ENCODE measurements at places on chromosomes 5 and 9. TPM values are rescaled to one million over a fixed set of nuclear protein-coding genes. Genes with fewer than 3 reads are reported as not detected.

- no peak for DNase-seq
Observed at GRCh38 chr5:66856041-66856805, 260.0 kb downstream of the MAST4 start.

DNA sequence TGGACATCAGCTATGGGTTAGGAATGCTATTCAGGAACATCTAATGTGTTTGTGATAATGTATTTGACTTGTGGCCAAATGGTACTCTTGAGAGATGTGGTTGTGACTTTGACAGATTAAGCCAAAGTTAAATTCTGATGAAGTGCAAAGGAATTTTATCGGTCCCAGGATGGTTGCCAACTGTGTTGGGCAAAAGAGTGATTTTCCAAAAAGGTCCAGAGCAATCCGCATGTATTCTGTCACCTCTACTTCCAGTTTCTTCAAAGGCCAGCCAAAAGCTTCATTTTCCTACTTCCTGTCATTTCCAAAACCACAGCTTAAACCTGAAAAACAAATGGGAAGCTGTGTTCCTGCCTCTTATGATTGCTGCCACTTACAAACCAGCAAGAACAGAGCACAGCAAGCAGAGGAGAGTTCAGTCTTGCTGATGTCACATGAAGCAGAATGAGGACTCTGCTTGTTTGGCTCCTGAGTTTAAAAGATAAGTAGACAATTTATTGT is 59.8 kb downstream of the MARCHF3 start:
- DNase-seq, result no peak

DNA sequence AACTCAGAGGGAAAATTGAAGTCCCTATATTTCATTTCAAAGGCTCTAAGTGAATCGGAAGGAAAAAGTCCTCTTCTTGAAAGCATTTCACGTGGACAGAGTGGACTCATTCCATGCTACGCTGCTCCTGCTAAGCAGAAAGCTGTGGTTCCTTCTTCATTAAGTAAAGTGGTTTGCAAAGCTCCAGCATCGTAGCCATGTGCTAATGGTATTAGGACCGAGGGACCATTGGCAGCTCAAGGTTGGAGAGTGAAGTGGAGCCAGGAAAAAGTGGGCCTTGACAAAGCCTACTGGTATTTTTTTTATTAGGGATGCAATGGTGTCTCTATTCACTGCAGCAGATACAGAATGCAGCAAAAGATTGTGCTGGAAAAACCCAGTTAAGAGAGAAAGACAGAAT is 16.4 kb upstream of the SEMA4D start:
- no peak for DNase-seq

- DNase-seq, result no peak
Observed at GRCh38 chr9:116323012-116323411, 169.4 kb downstream of the PAPPA start.

- DNase-seq, result no peak
Observed at GRCh38 chr5:135851186-135851914, 16.9 kb downstream of the SLC25A48 start.

DNA sequence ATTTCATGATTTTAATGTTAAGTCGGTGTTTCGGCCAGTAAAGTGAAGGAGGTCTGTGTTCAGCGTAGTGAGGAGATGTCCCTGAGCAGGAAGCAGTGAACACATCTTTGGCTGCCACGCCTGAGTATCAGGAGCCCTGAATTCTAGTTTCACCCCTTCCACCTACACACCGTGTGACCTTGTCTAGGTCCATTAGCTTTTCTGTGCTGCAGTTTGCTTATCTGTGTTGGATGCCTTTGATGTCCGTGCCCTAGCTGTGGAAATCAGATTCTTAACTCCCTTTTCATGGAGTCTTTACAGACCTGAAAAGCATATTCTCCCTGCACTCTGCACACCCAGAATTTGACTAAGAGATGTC is 601 bp downstream of the FBXO38 start:
- no peak for DNase-seq

DNA sequence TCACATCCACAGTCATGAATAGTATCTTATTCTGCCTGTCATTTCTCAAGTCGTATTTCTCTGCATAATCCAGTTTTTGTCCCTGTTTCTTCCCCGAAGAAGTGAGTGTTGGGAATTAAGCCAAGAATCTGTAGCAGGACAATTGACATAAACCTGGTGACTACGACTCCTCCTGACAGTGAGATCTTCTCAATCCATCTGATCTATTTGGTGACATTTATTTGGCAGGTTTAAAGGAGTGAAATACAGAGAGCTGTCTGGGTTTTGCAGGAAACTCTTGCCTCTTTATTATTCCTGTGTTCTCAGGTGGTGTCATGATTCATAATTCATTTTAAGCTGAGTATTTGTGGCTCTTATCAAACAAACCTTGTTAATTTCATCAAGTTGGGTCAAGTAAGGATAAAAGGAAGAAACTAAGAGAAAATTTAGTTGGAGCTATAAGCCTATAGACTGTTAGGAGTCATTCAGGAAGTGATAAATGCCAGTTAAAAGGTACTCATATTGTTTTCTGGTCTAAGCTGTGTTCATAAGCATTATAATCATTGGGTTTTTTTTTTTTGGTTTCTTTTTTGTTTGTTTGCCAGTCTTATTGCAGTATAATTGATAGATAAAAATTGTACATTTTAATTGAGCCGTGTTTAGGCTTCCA is 95.9 kb upstream of the PCSK1 start:
- DNase-seq, result peak; percentile 14

GRCh38 chr9:73515216-73515615 is 363.6 kb downstream of the ANXA1 start:
- peak; percentile 33 for DNase-seq

- DNase-seq, result no peak
Observed at GRCh38 chr9:88508326-88508725, 26.7 kb upstream of the NXNL2 start.

- peak; percentile 89 for DNase-seq
Observed at GRCh38 chr5:133664422-133664821, 52.1 kb upstream of the FSTL4 start.

Gene RNF208
- not detected for total RNA-seq

Gene TCF7
- under 0.01 TPM for total RNA-seq

Data from bronchial epithelial cell (primary cell).